NCI-H187 (cell line): ENCODE measurements at places on chromosomes 1 and 21.
A peak's percentile ranks its signal among the peaks of the same experiment; 100 is the strongest.

DNA sequence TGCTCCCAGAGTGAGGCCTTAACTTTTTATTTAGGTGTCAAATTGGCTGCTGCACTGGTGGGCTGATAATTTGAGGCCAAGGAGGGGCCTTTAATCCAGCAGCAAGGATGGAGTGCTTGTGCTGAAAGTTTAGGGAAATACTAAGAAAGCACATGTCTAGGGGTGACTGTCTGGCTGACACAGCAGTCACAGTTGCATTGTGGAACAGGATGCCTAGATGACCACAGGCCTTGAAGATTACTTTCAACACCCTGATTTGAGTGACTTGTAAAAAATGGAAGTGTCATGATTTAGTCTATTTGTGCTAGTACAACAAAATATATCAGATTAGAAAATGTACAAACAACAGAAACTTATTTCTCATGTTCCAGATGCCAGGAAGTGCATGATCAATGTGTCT, 57.7 kb downstream of the ZNF697 start:
- DNase-seq: no peak

DNA sequence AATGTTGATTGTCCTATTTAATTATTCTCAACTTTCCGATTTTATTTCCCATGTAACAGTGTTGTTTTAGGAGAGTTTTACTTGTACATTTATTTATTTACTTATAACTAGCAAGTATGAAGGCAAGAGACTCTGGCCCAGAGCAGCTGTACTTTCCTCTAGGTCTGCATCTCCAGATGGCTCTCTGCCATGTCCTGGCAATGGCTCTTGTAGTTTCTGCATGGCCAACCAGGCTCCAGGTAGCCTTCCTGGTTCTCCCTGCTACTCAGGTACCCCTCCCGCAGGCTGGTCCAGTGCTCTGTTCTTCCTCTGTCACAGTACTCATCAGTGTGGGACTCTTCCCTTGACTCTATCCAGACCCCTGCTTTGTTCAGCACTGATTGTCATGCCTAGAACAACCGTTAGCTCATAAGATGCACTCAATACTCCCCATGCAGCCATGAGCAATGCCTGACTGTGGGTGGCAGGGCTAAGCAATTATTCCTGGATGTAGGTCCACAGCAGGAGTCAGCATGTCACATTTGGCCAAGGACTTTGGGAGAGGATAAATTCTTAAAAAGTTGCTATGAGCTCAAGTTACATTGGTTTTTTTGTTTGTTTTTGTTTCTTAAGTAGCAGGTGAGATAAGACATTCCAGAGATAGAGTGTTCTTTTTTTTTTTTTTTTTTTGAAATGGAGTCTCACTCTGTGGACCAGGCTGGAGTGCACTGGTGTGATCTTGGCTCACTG, 10.9 kb upstream of the IL20 start:
- no peak for DNase-seq

DNA sequence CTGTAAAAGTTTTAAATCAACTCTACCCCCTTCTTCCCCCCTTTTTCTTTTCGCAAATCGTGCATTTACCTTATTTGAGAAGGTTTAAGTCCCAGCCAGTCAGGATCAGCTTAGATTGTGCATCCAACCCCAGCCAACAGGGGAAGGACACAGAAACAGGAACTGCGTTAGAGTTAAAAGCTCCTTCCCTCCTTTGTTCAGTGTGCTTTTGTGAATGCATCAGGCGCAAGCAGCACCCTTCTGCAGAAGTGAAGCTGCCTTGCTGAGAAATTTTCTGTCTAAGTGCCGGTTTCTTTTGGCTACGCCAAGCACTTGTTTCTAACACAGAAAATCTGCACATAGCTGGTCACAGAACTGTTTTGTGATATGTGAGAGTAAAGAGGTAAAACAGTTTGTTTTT, 56.2 kb upstream of the PRRC2C start:
- DNase-seq: no peak

GRCh38 chr1:88036345-88037014, 647.6 kb upstream of the PKN2 start:
- DNase-seq: no peak

- DNase-seq: no peak
Measured at GRCh38 chr21:29080454-29080941, 7.0 kb upstream of the CCT8 start.

GRCh38 chr1:203930342-203930741, 68.9 kb downstream of the SNRPE start:
- no peak for DNase-seq

- no peak for DNase-seq
Measured at GRCh38 chr21:15496911-15497310, 232.9 kb upstream of the USP25 start.

DNA sequence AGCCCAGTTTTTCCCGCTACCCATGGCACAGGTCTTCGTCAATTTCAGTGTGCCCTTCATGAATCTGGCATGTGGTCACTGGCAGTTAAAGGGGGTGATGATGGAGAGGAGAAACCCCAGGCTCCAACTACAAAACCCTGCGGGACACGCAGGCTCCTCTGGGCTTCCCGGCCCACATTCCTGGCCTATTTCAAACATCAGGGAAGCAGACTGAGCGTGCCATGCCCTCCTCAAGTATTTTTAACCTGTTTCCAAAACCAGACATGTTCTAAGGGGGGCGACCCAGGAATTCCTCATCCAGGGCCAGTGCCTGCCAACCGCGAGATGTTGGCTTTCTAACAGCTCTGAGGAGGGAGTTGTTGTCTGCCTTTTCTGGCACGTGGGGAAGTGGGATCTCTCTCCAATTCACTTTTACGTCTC, 85.1 kb downstream of the CAPZB start:
- DNase-seq: no peak

DNA sequence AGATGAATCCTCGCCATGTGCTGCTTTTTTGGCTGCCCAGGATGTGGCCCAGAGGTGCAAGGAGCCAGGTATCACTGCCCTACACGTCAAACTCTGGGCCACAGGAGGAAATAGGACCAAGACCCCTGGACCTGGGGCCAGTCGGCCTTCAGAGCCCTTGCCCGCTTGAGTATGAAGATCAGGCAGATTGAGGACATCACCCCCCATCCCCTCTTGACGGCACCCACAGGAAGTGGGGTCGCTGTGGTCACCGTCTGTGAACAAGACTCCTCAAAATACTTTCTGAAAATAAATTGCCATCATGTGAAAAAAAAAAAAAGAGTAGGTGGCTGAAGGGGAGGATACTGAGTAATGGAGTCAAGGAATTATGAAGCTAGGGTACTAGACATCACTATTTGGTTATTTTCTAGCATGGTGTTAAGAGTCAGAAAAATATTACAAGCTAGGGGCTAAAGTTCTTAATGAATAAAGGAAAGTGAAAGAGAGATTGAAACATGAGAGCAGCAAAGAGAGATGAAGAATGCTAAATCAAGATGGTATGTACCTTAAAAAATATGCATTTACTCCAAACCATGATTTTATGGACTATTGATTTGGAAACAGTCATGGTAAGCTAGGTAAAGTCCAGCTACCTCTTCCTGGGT, 84.9 kb downstream of the CLEC20A start:
- DNase-seq: no peak

- DNase-seq: peak; percentile 82
Measured at GRCh38 chr1:150162862-150163706, 13.4 kb downstream of the PLEKHO1 start.

DNA sequence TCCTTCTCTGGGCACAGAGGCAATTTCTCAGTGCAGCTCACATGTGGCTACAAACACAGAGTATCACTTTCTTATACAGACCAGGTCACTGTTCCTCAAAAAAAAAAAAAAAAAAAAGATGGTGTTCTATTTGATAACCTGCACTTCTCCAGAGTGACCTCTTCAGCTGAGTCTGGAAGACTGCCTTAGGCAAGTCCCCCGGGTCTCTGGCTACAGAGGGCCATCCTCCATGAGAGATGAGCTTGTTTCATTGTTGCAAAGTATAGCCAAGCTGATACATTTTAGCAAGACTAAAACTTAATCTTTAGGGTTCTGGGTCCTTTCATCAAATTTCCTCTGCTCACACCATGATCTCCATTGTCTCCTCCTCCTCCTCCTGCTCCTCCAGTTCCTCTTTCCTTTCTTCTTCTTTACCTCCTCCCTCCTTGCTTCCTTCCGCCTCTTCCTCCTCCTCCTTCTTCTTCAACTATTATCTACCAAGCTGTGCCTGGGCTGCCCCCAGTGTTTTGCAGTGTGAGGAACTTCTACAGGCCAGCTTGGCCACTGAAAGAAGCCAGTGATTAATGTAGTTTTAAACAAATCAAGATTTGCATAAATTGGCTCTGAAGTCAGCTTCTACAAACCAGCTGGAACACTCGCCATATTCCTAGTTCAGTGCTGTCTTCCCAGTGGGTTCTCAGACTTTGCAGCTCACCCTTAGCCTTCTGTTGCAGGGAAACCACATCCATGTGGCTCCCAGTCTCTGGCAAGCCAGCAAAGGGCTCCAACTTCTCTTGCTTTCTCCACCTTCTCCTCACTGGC, 139.4 kb downstream of the RUNX1 start:
- DNase-seq: no peak

GRCh38 chr1:199857108-199857507, 170.4 kb upstream of the NR5A2 start:
- DNase-seq: no peak

- DNase-seq: no peak
Measured at GRCh38 chr1:8073112-8073855, 47.2 kb upstream of the ERRFI1 start.

- no peak for DNase-seq
Measured at GRCh38 chr1:232447125-232447524, 182.8 kb downstream of the SIPA1L2 start.

DNA sequence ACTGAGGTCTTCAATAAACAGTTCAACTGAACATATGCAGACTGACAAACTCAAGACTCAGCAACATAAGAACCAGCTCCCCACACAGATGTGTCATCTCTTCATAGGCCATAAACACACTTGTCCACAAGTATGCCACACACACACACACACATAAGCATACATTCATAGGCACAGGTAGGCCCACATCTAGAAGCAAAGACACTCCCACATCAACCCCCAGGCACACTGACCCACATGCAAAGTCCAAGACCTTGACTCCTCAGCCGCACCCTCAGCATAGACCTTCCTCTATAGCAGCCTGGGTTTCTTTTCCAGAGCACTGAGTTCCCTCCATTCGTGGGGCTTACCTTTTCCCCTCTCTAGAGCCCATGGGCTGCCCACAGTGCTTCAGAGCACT, 1.4 kb downstream of the LAD1 start:
- DNase-seq: no peak

DNA sequence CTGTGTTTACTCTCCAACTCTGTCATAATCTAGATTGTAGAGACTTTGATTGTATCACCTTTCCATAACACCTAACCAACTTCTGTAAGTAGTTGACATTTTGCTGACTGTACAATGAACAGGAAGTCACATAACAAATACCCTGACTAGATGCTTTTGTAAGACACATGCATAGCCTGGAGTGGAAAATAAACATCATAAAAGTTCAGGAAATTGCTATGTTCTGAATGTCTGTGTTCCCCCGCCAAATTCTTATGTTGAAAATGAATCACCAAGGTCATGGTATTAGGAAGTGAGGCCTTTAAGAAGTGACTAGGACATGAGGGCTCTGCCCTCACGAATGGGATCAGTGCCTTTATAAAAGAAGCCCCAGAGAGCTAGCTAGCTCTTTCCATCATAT, 40.4 kb upstream of the ZSWIM5 start:
- DNase-seq: no peak

- no peak for DNase-seq
Measured at GRCh38 chr21:26965907-26966581, 844 bp downstream of the ADAMTS5 start.

DNA sequence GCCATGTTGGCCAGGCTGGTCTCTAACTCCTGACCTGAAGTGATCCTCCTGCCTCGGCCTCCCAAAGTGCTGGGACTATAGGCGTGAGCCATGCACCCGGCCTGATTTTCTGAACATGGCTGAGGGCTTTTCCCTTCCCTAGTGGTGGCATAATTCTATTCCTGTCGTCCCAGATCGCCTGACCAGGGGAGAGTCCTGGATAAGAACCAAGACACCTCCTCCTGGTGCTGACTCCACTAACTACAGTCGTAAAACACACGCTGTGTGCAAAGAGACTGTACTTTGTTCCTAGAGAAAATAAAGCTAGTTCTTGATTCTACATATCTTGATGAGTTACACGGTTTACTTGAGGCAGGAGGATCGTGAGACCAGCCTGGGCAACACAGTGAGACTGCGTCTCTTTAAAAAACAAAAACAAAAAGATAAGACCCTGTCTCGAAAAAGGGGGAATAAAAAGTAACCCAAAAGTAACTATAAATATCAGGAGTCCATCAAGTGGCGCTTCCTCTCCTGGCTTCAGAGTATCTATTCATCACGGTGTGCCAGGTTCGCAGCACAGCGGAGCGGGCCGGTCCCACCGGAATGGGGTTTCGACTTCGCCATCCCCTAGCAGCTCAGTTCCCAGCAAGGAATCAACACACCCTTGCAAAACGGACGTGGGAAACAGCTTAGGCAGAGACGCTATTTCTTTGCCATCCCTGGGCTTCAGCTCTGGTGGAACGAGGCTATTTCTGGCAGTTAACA, 973 bp downstream of the SDF4 start:
- DNase-seq: no peak

GRCh38 chr1:22888320-22889075, 84.2 kb downstream of the LACTBL1 start:
- no peak for DNase-seq

DNA sequence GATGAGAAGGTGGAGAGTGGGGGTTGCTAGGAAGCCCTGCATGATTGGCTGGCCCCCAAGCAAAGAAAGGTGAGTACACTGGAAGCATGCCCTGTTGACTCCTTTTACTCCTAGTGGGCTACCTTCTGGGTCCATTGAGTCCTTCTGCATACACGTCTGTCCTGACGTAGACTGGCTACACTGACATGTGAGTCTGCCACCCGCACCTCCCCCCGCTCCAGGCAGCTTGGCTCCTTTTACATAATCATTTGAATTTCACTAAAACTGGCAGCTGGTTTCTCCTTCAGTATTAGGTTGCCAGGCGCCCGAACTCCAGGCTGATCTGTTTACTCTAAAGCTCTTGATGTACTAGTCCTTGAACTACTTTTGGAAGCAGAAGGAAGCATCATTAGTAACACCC, 8.7 kb downstream of the MRPS21 start:
- DNase-seq: no peak

GRCh38 chr1:183957216-183957830, 80.2 kb downstream of the COLGALT2 start:
- no peak for DNase-seq

DNA sequence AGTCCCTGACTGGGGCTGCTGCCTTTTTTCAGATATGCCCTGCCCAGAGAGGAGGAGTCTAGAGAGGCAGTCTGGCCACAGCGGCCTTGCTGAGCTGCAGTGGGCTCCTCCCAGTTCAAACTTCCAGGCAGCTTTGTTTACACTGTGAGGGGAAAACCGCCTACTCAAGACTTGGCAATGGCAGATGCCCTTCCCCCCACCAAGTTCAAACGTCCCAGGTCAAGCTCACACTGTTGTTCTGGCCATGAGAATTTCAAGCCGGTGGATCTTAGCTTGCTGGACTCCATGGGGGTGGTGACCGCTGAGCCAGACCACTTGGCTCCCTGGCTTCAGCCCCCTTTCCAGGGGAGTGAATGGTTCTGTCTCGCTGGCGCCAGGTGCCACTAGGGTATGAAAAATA, 18.3 kb upstream of the C1orf53 start:
- DNase-seq: no peak
